Natural killer cell treated with Interleukin-12 subunit alpha and Interleukin-12 subunit beta and Interleukin-15 and Interleukin-18, amount 100 ng/mL, for 72 hours (primary cell): ENCODE measurements at places on chromosomes 6 and 20. TPM values are rescaled to one million over a fixed set of nuclear protein-coding genes. Genes with fewer than 3 reads are reported as not detected.

DNA sequence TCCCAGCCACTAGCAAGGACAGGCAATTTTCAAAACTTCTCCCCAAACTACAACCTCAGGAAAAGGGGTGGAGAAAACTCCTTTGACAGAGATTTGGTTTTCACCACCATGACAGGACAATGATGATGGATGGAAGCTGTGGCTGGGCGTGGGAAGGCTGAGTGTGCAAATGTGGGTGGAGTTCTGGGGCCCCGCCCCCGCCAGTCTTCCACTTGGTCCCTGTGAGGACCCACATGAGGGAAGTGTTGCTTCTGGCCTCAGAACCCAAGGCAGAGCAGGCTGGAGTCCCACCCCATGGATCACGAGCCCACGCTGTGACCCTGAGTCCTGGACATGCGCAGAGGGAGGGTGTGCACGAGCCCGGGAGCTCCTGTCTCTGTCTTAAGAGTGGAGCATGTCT, 21.5 kb upstream of the MRGBP start:
- H3K27ac ChIP-seq = no peak overlapping the region
- H3K27me3 ChIP-seq = no peaks in the 10 kb centered on the region
- no peak overlapping the region for H3K4me3 ChIP-seq
- H3K4me1 ChIP-seq = peaks cover 9% of the 10 kb centered on the region

DNA sequence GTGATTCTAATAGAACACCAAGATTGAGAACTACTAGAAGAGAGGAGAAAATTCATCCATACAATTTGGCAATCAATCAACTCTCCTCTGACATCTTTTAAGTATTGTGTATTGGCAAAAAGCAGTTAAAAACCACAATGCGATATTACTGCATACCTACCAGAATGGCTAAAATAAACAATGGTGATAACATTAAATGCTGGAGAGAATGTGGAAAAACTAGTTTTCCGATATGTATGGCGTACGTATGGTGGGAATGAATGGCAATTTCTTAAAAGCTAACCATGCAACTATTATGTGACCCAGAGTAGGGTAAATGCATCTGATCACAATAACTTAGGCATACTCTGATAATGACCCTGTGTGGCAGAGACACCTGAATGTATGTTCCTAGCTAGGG, 29.3 kb upstream of the LAMA4 start:
- no peak for DNase-seq
- H3K4me3 ChIP-seq = no peak overlapping the region
- H3K27me3 ChIP-seq = peaks cover 84% of the 10 kb centered on the region
- H3K4me1 ChIP-seq = peaks cover 43% of the 10 kb centered on the region
- H3K36me3 ChIP-seq = no peaks in the 10 kb centered on the region

DNA sequence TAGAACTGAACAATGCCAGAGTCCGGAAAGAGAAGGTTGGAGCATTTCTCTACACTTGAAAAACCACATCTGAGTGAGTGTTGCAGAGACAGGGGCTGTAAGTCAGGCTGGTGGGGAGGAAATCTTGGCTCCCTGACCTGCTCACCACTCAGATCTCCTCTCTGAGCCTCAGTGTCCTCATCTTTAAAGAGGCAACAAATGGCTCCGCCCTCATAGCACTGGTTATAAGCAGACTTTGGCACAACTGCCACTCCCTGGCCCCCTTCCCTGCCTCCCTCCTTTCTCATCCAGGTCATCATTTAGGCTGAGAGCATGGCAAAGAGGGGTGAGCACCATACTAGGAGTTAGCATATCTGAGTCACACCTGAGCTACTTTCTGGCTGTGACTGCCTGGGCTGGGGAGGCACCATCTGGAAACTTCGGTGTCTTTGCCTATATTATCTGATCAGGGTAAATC, 10.6 kb downstream of the SIRPG start:
- H3K4me1 ChIP-seq = peaks cover 10% of the 10 kb centered on the region
- DNase-seq = no peak
- no peak overlapping the region for H3K27ac ChIP-seq
- H3K4me3 ChIP-seq = no peak overlapping the region
- no peaks in the 10 kb centered on the region for H3K27me3 ChIP-seq

DNA sequence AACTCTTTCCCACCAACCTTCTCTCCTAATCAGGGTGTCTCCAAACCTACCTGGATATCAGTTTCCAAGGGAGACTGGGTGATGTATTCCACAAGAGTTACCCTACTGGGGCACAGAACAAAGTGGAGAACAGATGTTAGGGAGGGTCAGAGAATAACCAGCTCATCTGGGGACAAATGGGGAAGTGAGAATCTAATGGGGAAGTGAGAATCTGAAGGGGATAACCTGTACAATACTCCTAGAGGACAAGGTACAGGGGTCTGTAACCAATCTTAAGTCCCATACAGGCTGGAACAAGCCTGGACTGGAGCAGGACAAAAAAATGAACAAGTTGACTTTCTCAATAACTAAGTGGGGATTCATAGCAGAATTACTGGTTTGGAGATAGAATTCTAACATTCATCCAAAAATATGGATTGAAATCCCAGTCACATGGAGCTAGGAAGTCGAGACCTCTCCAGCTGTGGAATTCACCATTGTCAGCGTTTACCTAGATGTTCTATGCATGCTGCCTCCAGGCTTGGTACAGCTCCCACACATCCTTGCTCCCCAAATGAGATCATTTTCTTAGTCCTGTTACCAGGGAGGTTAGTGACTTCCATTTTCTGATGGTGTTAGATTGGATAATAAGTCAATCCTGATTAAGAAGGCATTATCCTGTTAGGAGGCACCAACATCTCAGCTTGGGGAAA, 214.8 kb upstream of the MOCS1 start:
- H3K36me3 ChIP-seq = no peaks in the 10 kb centered on the region
- DNase-seq = no peak
- H3K27ac ChIP-seq = no peak overlapping the region
- peaks cover 28% of the 10 kb centered on the region for H3K27me3 ChIP-seq

GRCh38 chr6:27667657-27668441, 194.9 kb upstream of the ZNF184 start:
- no peak for DNase-seq
- H3K27ac ChIP-seq = peak overlapping the region; percentile 56
- H3K27me3 ChIP-seq = peaks cover 65% of the 10 kb centered on the region
- peaks cover 28% of the 10 kb centered on the region for H3K36me3 ChIP-seq
- H3K4me3 ChIP-seq = peak overlapping the region; percentile 66
- H3K4me1 ChIP-seq = peaks cover 31% of the 10 kb centered on the region

GRCh38 chr6:83430611-83431544, at the start of gene ME1:
ME1 (minus strand) TSS chr6:83431051; CDS start chr6:83430954, 97 bp downstream.
- peaks cover 12% of the 10 kb centered on the region for H3K4me1 ChIP-seq
- H3K4me3 ChIP-seq = peak within 1 kb of the TSS; percentile 67
- H3K27me3 ChIP-seq = no peaks in the 10 kb centered on the region
- DNase-seq = peak; percentile 93
- H3K36me3 ChIP-seq = no peaks in the 10 kb centered on the region

DNA sequence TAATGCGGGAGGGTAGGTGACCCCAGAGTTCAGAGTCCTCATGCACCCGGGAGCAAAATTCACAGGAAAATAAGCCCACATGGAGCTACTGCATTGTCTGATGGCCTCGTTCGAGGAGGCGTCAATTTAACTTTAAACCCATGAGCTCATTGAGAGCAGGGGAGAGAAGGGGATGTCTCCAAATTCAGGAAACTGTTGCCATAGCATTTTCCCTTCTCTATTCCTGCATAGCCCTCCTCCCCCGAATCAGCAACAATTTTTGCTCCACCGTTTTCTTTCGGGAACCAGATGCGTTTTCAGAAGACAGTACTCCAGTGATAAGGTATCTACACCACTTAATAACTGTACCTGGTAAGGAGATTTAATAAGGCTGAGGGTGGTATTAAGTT, 324 bp upstream of the LAMP5 start:
- H3K27me3 ChIP-seq = peaks cover 30% of the 10 kb centered on the region
- no peak overlapping the region for H3K4me3 ChIP-seq
- no peaks in the 10 kb centered on the region for H3K36me3 ChIP-seq
- H3K27ac ChIP-seq = no peak overlapping the region

DNA sequence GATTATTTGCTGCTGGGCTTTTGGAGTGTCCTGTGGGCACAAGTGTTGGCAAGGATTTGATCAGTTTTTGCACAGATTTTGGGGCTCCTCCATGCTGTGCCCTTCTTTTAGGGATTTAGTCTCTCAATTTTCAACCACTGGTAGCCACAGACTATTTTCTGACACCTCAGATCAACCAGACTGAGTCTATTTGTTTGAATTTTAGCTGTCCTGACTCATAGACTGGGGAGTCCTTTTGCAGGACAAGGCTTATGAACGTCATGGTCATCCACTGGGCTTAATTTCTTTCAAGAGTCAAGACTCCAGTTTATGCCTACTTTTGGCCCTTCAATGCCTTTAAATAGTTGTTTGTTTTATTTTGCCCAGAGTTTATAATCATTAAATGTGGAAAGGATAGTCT, 59.3 kb downstream of the BCKDHB start:
- DNase-seq = no peak
- no peaks in the 10 kb centered on the region for H3K27me3 ChIP-seq
- H3K27ac ChIP-seq = no peak overlapping the region
- H3K4me3 ChIP-seq = no peak overlapping the region

DNA sequence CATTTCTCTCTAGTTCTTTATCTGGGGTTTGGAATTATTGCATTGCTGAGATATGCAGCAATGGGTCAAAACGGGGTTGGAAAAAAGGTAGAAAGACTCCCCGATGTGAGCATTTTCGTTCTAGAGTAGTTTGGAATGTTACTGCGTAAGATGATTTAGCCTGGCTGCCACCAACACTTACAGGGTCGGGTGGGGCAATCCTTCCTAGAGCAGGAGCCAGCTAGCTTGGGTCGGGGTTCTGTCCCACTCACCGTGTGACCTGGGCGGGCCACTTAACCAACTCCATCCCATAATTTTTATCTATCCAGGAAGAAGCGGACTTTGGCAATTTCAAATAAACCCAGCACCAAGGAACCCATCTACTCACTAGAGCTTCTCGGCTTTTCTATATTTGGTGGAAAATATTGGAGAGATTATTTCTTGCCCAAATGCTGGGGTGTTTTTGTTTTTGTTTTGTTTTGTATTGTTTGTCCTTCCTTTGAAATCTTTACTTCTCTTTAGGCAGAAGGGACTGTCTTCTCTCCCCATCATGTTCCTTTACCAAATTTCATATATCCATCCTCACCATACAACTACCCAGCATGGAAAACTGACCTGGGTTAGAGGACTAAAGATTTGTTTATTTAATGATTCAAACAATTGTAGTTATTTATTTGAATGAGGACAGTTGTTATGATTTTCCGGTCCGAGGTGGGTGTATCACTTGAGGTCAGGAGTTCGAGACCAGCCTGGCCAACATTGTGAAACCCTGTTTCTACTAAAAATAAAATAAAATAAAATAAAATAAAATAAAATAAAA, 72.4 kb downstream of the GPX5 start:
- no peak overlapping the region for H3K4me3 ChIP-seq
- peaks cover 23% of the 10 kb centered on the region for H3K27me3 ChIP-seq
- DNase-seq = no peak
- no peaks in the 10 kb centered on the region for H3K4me1 ChIP-seq
- H3K36me3 ChIP-seq = no peaks in the 10 kb centered on the region

IMPG1 gene
- not detected for total RNA-seq

ANKRD6 gene
- 3.2 TPM for total RNA-seq

SLC25A27 gene
- not detected for total RNA-seq

TFAP2A gene
- total RNA-seq = 0.31 TPM

DCDC2 gene
- total RNA-seq = not detected
